ENCODE measurements at places on chromosomes 5 and 9.
A peak's percentile ranks its signal among the peaks of the same experiment; 100 is the strongest.

DNA sequence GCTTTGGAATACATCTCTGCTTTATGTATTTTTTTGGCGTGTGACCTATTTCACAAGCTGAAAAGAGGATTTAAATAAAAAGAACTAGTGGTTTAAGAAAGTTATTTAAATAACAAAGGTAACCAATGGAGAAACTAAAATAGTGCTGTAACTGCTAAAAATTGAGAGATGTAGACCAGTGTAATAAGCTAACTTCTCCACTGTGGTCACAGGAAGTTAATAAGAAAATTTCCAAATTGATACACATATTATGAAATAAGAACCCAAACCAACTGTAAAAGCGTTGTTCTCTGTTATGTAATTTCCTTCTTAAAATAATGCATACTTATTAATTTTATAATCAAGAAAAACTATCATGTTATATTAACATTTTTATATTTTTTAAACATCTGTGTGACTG is 29.1 kb upstream of the ZFAND5 start:
- DNase-seq, result no peak
- H3K27me3 ChIP-seq, result no peaks in the 10 kb centered on the region
- no peaks in the 10 kb centered on the region for H3K36me3 ChIP-seq
- no peak overlapping the region for H3K4me3 ChIP-seq
- no peak overlapping the region for H3K27ac ChIP-seq
- peaks cover 10% of the 10 kb centered on the region for H3K4me1 ChIP-seq

DNA sequence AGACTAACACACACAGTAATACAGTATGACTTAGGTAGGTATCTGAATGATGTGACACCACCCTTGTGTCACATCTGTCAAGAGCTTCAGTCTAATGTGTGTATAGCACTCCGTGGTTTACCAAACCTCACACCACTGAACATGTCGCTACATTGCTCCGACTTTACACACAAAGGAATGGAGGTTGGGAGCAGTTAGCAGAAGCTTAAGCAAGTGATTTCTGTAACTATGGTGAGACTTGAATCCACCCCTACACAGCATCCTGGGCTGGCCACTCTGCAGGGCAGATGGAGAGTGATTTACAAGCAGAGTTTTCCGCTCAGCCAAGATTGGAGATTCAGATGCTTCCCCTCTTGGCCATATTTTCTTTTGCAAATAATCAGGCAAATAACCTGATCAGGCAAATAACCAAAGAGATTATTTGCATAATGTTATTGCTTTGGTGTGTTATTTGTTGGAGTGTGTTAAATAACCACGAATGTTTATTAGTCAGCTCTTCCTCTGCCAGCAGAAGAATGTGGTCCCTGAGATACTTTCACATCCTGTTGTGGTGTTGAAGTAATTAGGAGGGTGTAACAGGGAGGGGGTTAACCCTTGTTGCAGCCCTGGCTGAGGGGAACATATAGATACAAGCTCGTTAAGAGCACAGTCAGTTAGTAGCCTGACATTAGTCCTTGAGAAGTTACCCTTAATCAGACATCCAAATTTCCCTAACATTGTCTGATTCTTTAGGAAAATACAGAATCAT is 92.8 kb downstream of the SNX18 start:
- no peaks in the 10 kb centered on the region for H3K4me1 ChIP-seq
- H3K36me3 ChIP-seq, result no peaks in the 10 kb centered on the region
- no peak overlapping the region for H3K4me3 ChIP-seq
- no peaks in the 10 kb centered on the region for H3K27me3 ChIP-seq
- H3K27ac ChIP-seq, result no peak overlapping the region

DNA sequence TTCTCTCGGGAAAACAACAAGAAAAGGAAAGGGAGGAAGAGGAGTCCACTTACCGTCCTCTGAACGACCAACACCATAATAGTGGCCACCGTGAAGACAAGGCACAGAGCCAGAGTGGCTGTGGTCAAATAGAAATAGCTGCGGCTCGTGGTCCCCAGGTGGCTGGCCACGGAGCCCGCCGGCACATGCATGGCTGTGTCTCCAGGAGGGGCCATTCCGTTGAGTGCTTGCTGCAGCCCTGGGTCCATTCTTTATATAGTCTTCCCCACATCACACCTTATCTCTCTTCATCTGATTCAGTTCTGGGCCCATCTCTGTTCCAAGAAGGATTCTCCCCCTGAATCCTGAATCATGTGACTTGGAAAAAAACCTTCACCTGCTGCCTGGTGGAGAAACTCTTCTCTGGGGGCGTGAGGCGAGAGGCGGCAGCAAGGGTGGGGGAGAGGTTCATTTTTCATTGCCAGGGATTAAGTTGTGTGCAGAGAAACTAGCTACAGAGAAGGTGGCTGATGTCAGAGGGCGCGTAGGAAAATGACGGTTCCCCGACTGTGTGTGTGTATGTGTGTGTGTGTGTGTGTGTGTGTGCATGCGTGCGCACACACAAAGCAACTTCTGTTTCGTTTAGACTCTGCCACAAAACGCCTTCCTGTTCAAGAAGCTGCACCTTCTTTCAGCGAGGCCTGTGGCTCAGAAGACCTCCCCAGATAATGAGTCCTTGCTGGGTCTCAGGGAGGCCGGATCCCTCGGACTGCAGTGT is at the start of gene TNFSF8:
TSS of gene TNFSF8 (minus strand) at position 536 of the 757 bp plus-strand sequence. CDS start at position 248, 288 bp downstream.
- peak within 1 kb of the TSS; percentile 87 for H3K27ac ChIP-seq
- H3K4me3 ChIP-seq, result peak within 1 kb of the TSS; percentile 65
- H3K4me1 ChIP-seq, result no peaks in the 10 kb centered on the region

DNA sequence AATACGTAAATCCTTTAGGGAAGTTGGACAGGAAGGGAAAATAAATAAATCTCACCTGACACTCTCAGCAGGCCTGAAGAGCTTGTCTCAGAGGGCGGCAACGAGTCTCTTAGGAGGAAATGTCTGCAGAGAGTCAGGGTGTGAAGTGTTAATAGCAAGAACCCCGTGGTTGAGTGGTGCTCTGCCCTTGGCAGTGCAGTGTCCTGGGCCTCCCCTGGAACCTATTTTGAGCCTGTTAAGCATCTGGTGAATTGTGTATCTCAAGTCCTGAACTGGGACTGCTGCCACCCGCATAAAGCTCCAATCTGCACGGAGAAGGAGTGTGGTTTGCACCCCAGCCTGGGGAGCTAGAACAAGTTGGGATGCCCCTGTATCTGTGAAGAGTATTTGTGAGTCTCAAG is 211.8 kb downstream of the GOLPH3 start:
- H3K27ac ChIP-seq, result peak overlapping the region; percentile 12
- no peaks in the 10 kb centered on the region for H3K27me3 ChIP-seq

DNA sequence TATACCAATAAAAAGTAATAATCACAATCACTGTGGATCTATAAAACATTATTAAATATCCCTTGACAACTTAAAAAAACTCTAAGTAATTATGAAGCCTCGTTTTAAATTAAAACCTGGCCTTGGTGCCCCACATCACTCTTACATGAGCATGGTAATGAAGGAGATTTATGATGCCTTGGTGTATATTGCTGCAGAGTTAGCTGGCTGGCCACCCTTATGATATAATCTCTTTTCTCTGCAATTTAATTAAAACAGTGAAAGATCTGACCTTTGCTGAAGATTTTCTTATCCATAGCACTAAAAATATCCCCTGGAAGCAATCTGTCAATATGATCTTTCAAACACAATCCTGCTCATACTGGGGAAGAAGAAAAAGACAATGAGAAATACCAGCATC is 48.8 kb upstream of the PCSK1 start:
- H3K4me3 ChIP-seq, result no peak overlapping the region
- H3K4me1 ChIP-seq, result no peaks in the 10 kb centered on the region
- H3K27me3 ChIP-seq, result no peaks in the 10 kb centered on the region
- H3K36me3 ChIP-seq, result no peaks in the 10 kb centered on the region
- no peak overlapping the region for H3K27ac ChIP-seq
- DNase-seq, result no peak

GRCh38 chr9:93450945-93451815 is at the start of gene FAM120A:
TSS of gene FAM120A (plus strand) at chr9:93451685. CDS start at chr9:93451916, 231 bp downstream.
- H3K4me1 ChIP-seq, result peaks cover 7% of the 10 kb centered on the region
- DNase-seq, result peak; percentile 82
- H3K27ac ChIP-seq, result peak within 1 kb of the TSS; percentile 98
- H3K36me3 ChIP-seq, result peaks cover 14% of the 10 kb centered on the region
- no peaks in the 10 kb centered on the region for H3K27me3 ChIP-seq

- peak overlapping the region; percentile 21 for H3K27ac ChIP-seq
- DNase-seq, result peak; percentile 53
- no peak overlapping the region for H3K4me3 ChIP-seq
Measured at GRCh38 chr9:79623799-79624721, 52.3 kb downstream of the TLE4 start.

- peaks cover 9% of the 10 kb centered on the region for H3K4me1 ChIP-seq
- peak; percentile 74 for DNase-seq
- H3K4me3 ChIP-seq, result peak overlapping the region; percentile 97
- peaks cover 3% of the 10 kb centered on the region for H3K36me3 ChIP-seq
- H3K27ac ChIP-seq, result no peak overlapping the region
- no peaks in the 10 kb centered on the region for H3K27me3 ChIP-seq
Measured at GRCh38 chr5:137751869-137752491, 2.2 kb downstream of the HNRNPA0 start.

DNA sequence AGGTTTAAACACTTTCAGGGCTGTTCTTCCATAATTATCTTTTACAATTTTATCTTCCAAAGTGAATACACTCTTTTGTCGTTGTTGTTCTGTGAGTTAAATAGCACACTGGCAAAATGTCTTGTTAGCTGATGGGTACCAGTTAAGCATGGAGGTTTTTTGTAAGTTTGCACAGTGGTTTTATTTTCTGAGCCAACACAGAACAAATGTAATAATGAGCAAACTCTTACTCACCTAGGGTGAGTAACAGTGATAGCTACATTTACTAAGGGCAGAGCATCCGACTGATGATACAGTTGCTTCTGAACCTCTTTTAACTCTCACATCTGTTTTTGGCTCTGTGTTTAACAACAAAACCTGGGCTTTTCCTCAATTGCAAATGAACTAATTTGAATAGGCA is 103.2 kb downstream of the CTNND2 start:
- H3K27ac ChIP-seq, result no peak overlapping the region
- DNase-seq, result no peak
- no peaks in the 10 kb centered on the region for H3K27me3 ChIP-seq
- no peaks in the 10 kb centered on the region for H3K36me3 ChIP-seq
- H3K4me1 ChIP-seq, result no peaks in the 10 kb centered on the region

GRCh38 chr5:154627698-154628678 is 127.2 kb upstream of the LARP1 start:
- no peaks in the 10 kb centered on the region for H3K4me1 ChIP-seq
- no peaks in the 10 kb centered on the region for H3K36me3 ChIP-seq
- H3K4me3 ChIP-seq, result no peak overlapping the region
- no peak overlapping the region for H3K27ac ChIP-seq
- no peak for DNase-seq

DNA sequence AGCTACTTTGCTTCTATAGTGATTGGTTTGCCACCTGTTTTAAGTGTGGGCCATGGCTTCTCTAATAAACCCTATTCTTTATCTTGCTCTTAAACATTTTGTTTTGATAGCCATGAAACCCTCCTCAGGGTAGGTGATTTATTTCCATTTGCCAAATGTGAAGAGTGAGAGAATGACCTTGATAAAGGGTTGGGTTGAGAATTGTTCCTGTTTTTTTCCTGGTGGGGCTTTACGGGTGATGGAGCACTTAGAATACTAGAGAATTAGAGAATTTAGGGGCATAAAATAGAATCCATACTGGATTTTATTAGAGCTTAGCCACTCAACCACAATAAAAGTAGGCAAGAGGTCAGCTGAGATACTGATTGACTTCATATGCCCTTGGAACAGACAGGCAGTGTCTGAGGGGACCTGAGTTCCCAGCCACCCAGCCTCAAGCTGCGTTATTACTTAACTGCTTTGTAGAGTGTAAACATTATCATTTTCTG is 68.9 kb downstream of the COMMD10 start:
- no peak overlapping the region for H3K27ac ChIP-seq
- no peaks in the 10 kb centered on the region for H3K4me1 ChIP-seq
- H3K4me3 ChIP-seq, result no peak overlapping the region
- no peaks in the 10 kb centered on the region for H3K27me3 ChIP-seq
- DNase-seq, result no peak
- no peaks in the 10 kb centered on the region for H3K36me3 ChIP-seq

DNA sequence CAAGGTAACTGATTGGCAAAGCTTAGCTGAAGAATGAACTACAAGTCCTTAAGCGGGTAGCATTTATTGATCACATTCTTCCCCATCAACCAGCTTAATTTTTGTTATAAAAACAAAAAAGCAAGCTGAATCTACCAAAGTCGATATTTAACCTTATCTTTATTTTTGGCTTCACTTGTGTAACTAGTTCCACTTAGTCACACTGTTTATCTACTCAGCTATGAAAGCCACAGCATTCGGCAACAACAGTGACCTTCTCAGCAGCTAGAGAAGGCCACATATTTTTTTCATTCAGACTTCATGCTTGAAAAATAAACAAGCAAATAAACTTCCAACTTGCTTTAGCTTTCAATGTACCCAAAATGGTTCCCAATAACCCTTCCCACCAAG is 69.4 kb downstream of the KLHL3 start:
- H3K4me1 ChIP-seq, result no peaks in the 10 kb centered on the region
- H3K27me3 ChIP-seq, result no peaks in the 10 kb centered on the region
- no peak overlapping the region for H3K4me3 ChIP-seq
- no peaks in the 10 kb centered on the region for H3K36me3 ChIP-seq

DNA sequence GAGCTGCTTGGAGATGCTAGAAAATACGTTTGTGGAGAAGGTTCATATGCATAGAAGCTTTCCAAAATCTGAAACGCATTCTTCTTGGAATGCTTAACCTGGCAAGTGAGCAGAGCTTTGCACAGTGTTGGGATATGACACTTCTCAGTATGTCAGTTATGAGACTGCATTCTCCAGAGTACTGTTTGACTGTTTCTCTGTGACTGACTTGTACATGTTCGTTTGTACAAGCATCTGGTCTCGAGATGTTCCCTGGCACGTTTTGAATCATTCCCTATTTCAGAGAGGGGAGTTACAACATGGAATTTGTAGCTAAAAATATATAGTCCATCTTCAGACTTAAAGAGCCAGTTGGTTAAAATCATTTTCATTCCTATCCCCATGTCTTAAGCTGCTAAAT is 272.4 kb downstream of the ARRDC3 start:
- no peak overlapping the region for H3K27ac ChIP-seq
- no peak for DNase-seq
- no peak overlapping the region for H3K4me3 ChIP-seq
- H3K36me3 ChIP-seq, result no peaks in the 10 kb centered on the region
- no peaks in the 10 kb centered on the region for H3K4me1 ChIP-seq

DNA sequence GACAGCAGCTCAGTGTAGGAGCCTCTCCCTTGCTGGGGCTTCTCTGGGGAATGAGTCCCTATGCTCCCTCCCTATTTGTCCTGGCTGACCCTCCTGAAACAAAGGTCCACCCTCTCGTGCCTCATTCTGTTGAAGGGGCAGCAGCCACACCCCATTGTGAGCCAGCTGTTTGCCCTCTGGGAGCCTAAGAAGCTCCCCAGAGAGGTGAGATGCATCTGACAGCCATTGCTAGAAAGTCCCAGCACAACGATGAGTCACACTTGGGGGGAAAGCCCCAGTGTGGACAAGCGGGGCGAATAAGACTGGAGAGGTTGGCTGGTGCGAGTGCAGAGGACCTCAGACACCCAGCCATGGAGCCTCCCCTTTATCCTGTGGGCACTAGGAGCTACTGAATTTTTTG is 101.4 kb downstream of the PPARGC1B start:
- H3K27me3 ChIP-seq, result no peaks in the 10 kb centered on the region
- H3K36me3 ChIP-seq, result peaks cover 71% of the 10 kb centered on the region
- H3K4me3 ChIP-seq, result no peak overlapping the region
- no peak overlapping the region for H3K27ac ChIP-seq
- peaks cover 5% of the 10 kb centered on the region for H3K4me1 ChIP-seq

GRCh38 chr9:219670-220365 is 5.2 kb downstream of the DOCK8 start:
- no peak overlapping the region for H3K4me3 ChIP-seq
- H3K4me1 ChIP-seq, result no peaks in the 10 kb centered on the region
- no peaks in the 10 kb centered on the region for H3K36me3 ChIP-seq
- DNase-seq, result no peak
- H3K27me3 ChIP-seq, result peaks cover 13% of the 10 kb centered on the region

- no peaks in the 10 kb centered on the region for H3K27me3 ChIP-seq
- H3K4me3 ChIP-seq, result no peak overlapping the region
- H3K36me3 ChIP-seq, result no peaks in the 10 kb centered on the region
- H3K27ac ChIP-seq, result no peak overlapping the region
- DNase-seq, result no peak
Measured at GRCh38 chr5:178766936-178767912, 36.8 kb upstream of the ZNF354A start.
